Nephron progenitor cell (in vitro differentiated cells): ENCODE measurements at places on chromosomes 12 and 14.

- H3K36me3 ChIP-seq: no peaks in the 10 kb centered on the region
- H3K27ac ChIP-seq: no peak overlapping the region
- H3K4me3 ChIP-seq: no peak overlapping the region
Measured at GRCh38 chr12:124604264-124604680, 36.9 kb upstream of the NCOR2 start.

DNA sequence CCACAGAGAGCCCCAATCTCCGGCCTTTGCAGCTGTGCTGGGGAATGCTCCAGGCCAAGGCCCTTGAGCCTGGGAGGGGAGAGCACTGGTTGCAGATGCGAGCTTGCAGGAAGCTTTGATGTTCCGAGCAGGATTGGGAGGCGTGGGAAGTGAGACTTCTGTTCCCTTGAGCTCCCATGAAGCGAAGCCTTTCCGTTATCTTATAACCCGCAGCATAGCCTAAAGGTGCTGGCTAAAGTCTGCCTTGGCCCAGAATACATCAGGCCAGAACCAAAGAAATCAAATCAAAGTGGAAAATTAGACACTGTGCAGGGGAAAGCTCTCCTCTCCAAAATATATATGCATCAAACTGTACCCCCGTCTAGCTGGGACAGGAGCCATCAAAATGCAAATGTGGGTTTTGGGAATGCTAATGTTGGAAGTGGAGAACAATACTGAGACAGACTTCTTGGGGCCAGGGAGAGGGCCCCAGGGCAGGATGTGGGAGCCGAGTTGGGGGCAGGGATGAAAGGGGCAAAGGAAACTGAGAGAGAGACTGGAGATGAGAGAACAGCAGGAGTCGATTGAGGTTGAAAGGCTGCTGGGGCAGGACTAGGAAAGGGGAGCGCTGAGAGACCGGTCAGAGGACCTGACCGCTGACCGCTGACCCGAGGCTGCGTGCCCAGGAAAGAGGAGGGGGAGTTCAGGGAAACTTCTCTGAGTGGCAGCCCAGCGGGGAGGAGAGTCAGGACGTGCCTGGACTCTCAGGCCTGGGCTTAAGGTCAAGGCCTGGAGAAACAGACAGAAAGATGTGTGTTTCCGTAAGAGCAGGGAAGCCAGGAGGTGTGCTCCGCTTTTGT, 152.2 kb upstream of the PARP11 start:
- peak; percentile 73 for DNase-seq
- peaks cover 15% of the 10 kb centered on the region for H3K27me3 ChIP-seq
- peak overlapping the region; percentile 97 for H3K27ac ChIP-seq

DNA sequence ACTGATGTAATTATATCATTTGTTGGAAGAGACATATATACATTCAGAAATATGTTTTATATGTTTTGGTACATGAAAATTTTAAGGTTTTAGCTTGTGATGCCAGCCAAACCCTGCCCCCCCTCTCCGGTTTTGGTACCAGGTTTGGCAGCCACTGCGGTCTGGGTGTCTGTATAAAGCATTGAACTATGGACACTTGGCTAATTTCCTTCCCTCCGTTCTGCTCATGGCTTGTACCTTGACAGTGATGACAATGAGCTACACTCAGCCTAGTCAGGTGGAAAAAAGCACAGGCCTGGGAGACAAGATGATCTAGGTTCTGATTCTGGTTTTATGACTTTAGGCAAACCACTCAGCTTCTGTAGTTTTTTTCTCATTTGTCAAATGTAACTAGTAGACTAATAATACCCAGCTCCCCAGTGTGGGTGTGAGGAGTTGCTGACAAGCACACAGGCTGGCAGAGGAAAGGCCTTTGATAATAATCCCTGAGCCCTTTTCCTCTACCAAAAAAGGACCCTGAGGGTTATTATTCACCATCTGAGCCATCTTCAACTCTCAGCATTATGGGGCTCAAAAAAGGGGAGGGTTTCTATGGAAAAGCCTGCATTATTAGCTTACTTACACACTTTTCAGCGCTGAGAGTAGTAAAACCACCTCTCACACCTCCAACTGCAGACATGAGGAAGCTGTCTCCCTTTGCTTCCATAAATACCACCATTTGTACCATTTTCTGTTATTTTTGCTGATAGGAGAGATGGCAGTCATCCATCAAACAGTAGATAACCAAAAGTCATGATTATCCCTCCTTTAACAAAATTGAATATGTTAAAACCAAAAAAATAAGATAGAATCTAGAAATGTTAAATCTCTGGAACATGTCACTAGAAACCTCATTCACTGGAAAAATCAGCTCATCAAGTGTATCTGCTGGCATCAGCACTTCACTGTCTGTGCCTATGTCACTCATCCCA, 76.3 kb upstream of the PSMC1 start:
- no peaks in the 10 kb centered on the region for H3K36me3 ChIP-seq
- H3K27me3 ChIP-seq: peaks cover 15% of the 10 kb centered on the region
- no peak overlapping the region for H3K27ac ChIP-seq
- no peak for DNase-seq
- no peaks in the 10 kb centered on the region for H3K4me1 ChIP-seq

GRCh38 chr14:52244328-52244727, 23.2 kb upstream of the PTGDR start:
- no peak overlapping the region for H3K4me3 ChIP-seq
- H3K27me3 ChIP-seq: peaks cover 8% of the 10 kb centered on the region
- H3K4me1 ChIP-seq: no peaks in the 10 kb centered on the region
- H3K27ac ChIP-seq: no peak overlapping the region

- peaks cover 88% of the 10 kb centered on the region for H3K4me1 ChIP-seq
- peaks cover 4% of the 10 kb centered on the region for H3K36me3 ChIP-seq
- H3K27me3 ChIP-seq: no peaks in the 10 kb centered on the region
Measured at GRCh38 chr12:47818467-47819137, 1.1 kb downstream of the HDAC7 start.

DNA sequence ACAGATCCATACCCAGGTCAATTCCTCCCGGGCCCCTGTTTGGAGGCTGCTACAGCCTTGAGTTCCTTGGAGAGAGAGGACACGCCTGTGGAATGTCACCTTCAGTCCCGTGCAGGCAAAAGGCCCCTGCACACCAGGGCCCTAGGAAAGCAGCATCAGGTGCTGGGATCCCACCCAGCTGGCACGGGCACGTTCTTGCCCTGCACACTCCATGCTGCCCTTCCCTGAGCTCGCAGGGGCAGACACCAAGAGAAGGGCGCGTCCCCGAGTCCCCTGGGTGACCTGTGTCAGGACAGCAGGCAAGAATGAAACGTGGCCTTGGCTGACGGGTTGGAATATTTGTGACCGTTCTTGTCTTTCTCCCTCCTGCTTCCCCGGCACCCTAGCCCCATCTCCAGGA, 67.7 kb downstream of the TSPAN11 start:
- H3K27me3 ChIP-seq: peaks cover 4% of the 10 kb centered on the region
- H3K4me3 ChIP-seq: no peak overlapping the region
- DNase-seq: no peak
- peaks cover 7% of the 10 kb centered on the region for H3K4me1 ChIP-seq
- H3K27ac ChIP-seq: no peak overlapping the region
